Posterior cingulate gyrus (tissue), 11 donors: ENCODE measurements at places on chromosomes 5 and 9.
A peak's percentile ranks its signal among the peaks of the same experiment; 100 is the strongest.

- DNase-seq: no peak
Observed at GRCh38 chr5:168106008-168106761, 185.3 kb upstream of the WWC1 start.

DNA sequence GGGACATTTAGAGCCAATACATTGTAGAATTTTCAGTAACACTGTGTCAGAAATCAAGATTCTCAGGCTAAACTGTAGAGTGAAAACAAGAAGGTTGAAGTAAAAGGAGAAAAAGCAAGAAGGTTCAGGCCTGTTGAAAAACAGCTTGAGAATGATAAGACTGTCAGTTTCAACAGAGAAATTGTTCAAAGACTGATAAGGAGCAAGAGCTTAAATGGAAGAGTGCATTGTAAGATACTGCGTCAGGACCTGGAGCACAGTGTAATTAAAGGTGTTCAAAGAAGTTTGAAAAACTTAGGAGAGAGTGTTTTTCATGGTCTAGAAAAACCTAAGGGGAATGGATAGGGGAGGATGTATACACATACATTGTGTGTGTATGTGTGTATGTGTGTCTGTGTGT, 408.3 kb downstream of the KDM4C start:
- DNase-seq: no peak

DNA sequence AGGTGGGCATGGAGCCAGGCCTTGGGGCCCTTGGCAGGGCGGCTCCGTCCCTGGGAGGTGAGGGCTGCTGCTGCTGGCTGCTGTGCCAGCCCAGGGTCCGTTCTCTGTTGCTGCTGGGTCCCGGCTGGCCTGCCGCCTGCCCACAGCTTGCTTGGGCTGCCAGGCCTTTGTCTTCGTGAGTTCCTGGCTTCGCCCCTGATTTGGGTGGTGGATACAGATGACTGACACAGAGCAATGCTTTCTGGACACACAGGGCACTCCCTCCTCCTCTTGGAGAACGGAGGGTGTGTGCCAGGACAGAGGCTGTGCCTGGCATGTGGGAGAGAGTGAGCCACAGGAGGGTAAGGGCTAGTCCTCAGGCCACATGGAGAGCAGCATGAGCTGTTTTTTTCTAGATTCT, 166.1 kb downstream of the MACROH2A1 start:
- no peak for DNase-seq

DNA sequence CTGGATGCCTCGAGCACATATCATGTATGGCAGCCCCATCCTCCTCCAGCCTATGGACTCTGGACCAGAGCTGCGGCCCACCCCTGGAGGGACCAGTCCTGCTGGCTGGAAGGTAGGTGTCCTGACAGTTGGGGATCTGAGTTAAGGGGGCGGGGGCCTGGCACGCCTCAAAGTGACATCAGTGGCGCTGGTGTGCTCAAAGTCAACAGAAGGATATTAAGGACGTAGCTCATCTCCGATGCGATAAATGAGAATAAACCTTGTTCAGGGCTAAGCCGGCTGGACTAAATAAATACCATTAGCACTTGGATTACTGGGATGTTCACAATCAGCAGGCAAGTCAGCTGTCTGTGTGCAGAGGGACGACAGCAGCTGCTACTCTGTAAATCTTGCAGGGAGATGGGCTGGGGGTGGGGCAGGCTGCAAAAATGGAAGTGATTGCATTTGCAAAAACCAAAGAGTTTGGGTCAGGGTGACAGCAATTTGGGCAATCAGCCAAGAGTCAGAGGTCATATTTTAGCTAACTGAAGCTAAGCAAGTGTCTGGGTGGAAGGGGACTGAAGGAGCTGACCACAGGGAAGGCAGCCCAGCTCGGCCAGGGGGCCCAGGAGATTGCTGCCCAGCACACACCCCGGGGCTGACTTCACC, 80.0 kb upstream of the LRRTM2 start:
- DNase-seq: peak; percentile 89

GRCh38 chr5:59693492-59694309, 199.8 kb downstream of the PDE4D start:
- no peak for DNase-seq

GRCh38 chr5:128083811-128084227, 253 bp downstream of the SLC12A2 start:
- no peak for DNase-seq

DNA sequence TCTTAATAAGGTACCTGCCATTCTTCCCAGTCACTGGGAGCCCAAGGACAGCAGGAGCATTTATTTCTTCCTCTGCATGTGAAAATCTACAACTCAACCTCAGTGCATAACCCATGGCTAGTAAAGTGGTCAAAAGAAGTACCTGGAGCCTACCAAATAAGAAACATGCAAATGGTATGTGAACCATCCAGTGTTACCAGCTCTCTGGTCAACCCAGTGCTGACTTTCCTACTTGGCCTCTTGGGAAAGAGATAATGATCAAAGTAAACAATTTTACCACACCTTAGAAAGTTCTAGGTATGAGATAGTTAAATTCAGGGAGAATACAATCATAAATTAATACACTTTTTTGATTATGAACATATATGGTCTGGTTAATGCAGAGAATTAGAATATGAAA, 325.6 kb downstream of the ENC1 start:
- DNase-seq: no peak

DNA sequence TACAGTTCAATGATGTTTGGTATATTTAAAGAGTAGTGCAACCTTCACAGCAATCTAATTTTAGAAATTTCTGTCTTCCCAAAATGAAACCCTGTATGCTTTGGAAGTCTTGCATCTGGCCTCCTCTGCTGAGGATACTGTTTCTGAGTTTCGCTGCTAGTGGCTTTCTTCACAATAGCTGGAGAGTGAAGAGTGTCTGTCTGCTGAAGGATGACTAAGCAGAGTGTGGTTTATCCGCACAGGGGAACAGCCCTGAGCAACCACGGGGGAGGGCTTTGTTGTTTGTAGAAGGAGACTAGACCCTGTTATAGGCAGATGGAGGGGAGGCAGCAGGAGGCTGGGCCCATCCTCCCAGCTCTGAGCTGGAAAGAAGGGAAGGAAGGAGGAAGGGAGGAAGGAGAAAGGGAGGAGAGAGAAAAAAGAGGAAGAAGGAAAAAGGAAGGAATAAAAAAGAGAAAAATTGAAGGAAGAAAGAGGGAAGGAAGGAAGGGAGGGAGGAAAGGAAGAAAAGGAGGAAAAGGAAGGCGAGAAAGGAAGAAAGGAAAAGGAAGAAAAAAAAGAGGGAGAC, 10.5 kb upstream of the IRX2 start:
- no peak for DNase-seq

- no peak for DNase-seq
Observed at GRCh38 chr9:125387861-125388524, 126.4 kb downstream of the GAPVD1 start.

GRCh38 chr9:78050421-78050820, 18.8 kb upstream of the GNAQ start:
- no peak for DNase-seq

- no peak for DNase-seq
Observed at GRCh38 chr5:147187099-147187540, 47.7 kb upstream of the STK32A start.

DNA sequence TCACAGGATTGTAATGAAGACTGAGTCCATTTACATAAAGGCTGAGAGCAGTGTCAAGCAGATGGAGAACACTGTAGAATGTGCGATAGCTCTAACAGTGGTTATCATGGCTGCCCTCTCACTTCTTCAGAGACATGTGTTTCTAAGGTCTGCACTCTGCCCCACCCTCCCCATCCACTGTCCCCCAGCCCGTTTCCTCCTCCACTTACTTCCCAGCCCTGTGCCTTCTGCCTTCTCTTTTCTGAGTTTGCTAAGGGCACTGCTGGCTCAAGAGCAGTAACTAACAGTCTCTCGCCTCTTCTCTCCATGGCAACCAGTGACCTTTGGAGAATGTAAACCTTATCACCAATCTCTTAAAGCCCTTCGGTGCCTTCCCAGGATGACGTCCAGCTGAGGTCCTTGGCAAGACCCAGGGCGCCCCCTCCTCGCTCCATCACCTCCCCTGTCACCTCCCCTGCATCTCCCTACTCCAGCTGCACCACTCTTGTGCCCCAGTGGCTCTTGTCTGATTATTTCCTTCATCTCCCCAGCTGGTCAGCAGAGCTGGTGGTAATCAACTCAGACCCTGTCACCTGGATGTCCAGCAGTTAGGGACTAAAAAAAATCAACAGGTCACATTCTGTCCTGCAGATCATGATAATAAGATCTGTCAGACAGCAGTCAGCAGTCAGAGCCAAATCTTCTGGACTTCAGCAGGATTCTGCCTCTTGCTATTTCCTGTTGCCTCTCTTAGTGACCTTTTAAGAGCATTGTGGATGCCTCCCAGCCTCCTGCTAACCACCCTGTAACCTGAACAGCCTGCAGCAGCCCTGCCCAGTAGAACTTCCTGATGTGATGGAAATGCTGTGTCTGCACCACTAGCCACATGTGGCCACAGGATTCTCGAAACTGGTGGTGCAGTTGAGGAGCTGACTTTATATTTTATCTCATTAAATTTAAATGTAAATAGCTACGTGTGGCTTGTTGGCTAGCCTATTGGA, 9.0 kb downstream of the FXN start:
- DNase-seq: no peak
